ENCODE measurements at places on chromosomes 12 and 14. TPM values are rescaled to one million over a fixed set of nuclear protein-coding genes. Genes with fewer than 3 reads are reported as not detected.

PMEL gene
- total RNA-seq = 0.59 TPM

HHIPL1 gene
- 0.10 TPM for total RNA-seq

ACRBP gene
- 0.30 TPM for total RNA-seq

AP1G2 gene
- 95.7 TPM for total RNA-seq

NFE2 gene
- 0.40 TPM for total RNA-seq
